ENCODE measurements at places on chromosomes 1 and 21.

GRCh38 chr1:205466595-205467220 lies 10.9 kb upstream of the BLACAT1 start:
- DNase-seq, result no peak

GRCh38 chr1:115782571-115783281 lies 14.2 kb upstream of the CASQ2 start:
- DNase-seq, result peak; percentile 98

DNA sequence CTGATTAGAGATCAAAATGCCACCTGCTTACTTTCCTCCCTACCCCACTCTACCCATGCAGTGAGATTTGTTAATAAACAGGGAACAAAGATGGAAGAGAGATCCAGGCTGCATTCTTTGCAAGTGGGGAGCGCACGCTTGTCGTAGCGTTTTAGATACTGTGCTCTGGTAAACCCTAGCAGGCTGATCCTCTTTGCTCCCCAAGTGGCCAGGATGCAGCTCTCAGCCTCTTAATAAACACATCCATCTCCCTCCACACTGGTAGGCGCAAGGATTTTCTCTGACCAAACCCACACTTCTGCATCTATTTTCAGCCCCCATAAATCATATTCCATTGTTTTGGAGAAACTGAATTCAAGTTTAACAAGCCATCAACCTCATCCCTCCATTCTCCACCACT lies 2.9 kb downstream of the PGBD5 start:
- no peak for DNase-seq

- no peak for DNase-seq
Observed at GRCh38 chr1:233078396-233078795, 128.0 kb downstream of the NTPCR start.

- no peak for DNase-seq
Observed at GRCh38 chr1:214360525-214361164, 79.7 kb downstream of the SMYD2 start.

DNA sequence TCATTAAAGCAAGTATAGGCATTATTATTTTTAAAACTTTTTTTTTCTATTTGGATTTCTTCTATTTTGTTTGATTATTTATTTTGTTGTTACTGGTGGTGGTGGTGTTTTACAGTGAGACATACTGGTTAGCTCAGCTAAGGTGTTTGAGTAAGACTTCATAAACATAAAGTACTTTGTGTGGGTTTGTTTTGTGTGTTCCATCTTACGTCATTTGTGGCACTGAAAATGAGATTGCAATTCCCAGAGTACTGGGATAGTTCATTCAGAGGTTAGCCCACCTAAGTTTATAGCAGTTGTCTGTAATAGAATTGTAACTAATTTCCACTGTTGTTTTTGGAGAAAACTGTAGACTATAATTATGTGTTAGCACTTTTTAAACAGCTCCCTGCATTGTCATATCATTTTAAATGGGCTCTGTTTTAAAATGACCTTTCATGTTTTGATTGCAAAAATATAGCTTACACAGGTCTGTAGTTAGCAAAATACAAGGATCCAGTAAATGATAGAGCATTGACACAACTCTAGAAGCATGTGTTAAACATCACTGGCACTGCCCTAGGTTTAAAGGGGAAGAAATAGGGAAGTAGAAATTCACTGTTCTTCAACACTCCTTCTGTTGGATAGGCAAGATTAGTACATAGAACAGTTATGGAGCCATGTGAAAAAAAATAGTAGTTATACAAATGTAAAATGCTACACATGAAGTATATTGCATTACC lies 171.7 kb downstream of the NFIA start:
- peak; percentile 48 for DNase-seq

DNA sequence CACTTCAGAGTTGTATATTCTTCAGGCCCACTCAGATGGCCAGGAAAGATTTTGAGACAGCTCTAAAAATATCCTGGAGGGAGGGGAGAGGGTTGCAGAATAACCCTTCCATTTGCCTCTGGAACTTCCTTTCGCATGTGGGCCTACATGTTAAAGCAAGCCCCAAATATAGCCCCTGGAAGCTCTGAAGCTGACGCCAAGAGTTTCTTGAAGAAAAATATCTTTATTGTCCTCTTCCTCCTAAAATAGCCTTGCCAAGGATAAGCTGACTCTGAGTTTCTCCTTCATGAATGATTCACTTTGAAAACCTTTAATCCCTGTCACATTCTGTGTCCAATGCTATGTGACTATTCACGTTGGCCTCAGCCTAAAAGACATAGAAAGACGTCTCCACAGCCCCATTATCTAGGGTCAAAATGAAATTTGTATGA lies 6.4 kb downstream of the C1orf116 start:
- DNase-seq, result no peak
